ENCODE measurements at places on chromosomes 6 and 20.

GRCh38 chr20:15512916-15513315, 1060.3 kb downstream of the KIF16B start:
- DNase-seq: no peak

DNA sequence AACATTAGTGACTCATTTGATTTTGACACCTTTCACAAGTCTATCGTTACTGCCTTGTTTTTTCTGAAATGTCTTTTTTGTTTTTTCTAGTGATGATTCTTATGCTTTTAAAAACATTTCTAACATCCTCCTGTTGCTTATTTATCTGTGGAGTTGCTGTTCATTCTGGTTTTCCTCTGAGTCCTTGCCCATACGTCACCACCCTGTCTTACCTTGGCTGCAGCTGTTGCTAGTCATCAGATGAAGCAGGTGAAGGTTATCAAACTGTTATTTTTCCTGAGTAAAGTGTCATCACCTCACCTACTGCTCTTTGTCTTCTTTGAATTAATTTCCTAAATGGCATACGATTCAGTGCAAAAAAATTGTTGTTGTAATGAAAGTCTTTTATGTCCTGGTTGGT, 376.6 kb downstream of the GRIK2 start:
- no peak for DNase-seq

DNA sequence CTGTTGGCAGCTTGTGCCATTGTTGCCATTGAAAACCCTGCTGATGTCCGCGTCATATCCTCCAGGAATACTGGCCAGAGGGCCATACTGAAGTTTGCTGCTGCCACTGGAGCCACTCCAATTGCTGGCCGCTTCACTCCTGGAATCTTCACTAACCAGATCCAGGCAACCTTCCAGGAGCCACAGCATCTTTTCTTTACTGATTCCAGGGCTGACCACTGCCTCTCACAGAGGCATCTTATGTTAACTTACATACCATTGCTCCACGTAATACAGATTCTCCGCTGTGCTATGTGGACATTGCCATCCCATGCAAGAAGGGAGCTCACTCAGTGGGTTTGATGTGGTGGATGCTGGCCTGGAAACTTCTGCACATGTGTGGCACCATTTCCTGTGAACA, 221.8 kb upstream of the FAM83B start:
- DNase-seq: no peak

GRCh38 chr6:26556263-26557070, 18.3 kb downstream of the HMGN4 start:
- no peak for DNase-seq

DNA sequence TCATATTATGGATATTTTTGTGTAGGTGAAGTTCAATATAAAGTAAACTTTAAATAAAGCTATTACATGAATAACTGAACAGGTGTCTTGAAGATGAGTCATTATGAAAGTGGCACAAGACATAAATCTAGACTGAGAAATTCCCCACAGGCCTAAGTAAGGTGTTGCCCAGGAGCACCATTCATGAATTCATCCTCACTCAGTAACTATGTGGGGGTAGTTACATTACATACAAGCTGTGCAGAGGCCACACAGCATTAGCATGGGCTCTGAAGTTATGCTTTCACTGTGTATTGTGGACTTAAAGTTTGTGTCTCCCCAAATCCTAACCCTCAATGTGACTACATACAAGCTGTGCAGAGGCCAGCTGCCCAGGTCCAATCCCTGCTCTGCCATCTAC, 65.9 kb downstream of the BCAS1 start:
- no peak for DNase-seq

GRCh38 chr20:3177746-3178485, 4.6 kb upstream of the LZTS3 start:
- DNase-seq: no peak

- no peak for DNase-seq
These were observed 27.4 kb downstream of the FERMT1 start for GRCh38 chr20:6095409-6095808.

GRCh38 chr6:30741789-30742315, 635 bp downstream of the FLOT1 start:
- DNase-seq: no peak

DNA sequence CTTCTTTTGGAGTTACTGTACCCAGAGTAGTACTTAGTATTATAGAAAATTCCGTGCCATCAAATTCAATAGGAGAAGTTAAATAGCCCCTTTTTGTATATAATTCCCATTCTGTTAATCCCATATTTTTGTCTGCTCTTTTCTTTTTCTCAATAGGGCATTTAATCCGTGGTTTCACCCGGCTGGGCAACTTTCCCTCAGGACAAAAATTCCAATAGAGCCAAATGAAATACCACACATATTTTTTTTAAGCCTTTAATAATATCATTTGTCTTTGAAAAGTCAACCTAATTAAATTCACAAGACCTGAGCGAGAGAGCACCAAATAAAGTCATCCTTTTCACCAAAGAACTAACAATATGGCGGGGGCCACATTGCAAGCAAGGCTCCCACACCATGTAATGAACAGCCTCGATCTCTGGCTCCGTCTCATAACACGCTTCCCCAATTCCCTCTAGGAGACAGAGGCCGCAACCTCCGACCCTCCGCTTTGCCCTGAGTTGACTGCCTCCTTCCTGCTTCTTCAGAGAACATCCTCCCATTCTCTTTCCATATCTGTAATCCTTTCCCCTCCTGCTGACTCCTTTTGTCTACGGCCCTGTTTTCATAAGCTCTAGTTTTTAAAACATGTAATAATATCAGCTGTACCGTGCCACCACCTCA, 13.6 kb downstream of the NHSL1 start:
- DNase-seq: no peak

All from NCI-H2107 (cell line).